NCI-H1105 treated with DMSO at 0.1 percent for 48 hours (cell line): ENCODE measurements at places on chromosomes 7 and 10.

DNA sequence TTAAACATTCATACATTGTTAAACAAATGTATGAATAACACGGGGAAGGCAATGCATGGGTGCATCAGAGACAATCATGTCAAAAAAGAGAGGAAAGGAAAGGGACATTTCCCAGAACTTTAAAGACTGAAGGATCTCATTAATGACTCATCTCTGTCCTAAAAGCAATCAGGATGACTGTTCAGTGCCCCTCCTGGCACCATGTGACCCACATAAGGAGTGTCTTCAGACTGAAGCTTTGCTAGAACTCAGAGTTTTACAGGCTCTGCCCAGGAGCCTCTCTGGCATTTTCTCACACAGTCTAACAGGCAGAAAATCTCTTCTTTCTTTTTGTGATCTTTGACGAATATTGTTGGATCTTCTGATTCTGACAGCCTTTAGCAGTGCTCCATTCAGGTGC lies 315.3 kb downstream of the OTUD1 start:
- no peak for DNase-seq

GRCh38 chr7:45919231-45919784 lies 1.8 kb downstream of the IGFBP3 start:
- no peak for DNase-seq

- no peak for DNase-seq
Observed at GRCh38 chr10:62861507-62861906, 45.3 kb upstream of the EGR2 start.

DNA sequence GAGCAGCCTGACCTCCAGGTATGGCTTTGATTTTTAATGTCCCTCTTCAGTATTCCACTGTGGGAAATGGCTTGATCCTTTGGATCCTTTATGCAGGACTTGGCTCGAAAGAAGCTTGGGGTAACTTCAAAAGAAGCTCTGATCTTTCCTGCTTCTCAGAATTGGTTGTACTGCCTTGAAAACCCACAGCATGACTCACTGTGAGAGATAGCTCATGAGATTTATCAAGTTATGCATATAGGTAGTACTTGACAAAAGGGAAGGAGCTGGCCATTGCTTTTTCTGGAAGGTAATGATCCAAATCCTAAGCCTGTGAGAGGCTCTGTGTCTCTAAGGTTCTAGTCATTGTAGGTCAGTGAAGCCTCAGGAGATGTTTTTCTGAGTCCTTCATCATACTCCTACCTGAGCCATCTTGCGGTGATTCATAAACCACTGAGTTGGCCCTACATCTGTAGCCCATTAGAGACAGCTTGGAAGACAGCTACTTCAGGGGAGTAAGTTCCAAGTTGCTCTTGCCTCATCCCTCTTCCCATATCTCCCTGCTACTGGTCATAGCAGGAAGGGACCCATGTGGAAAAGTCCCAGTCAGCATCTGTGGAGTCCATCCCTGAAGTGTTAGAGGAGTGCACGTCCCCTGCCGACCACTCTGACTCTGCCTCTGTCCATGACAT lies 36.7 kb upstream of the NFKB2 start:
- DNase-seq, result no peak

GRCh38 chr7:98357751-98358161 lies 43.1 kb downstream of the BAIAP2L1 start:
- no peak for DNase-seq

DNA sequence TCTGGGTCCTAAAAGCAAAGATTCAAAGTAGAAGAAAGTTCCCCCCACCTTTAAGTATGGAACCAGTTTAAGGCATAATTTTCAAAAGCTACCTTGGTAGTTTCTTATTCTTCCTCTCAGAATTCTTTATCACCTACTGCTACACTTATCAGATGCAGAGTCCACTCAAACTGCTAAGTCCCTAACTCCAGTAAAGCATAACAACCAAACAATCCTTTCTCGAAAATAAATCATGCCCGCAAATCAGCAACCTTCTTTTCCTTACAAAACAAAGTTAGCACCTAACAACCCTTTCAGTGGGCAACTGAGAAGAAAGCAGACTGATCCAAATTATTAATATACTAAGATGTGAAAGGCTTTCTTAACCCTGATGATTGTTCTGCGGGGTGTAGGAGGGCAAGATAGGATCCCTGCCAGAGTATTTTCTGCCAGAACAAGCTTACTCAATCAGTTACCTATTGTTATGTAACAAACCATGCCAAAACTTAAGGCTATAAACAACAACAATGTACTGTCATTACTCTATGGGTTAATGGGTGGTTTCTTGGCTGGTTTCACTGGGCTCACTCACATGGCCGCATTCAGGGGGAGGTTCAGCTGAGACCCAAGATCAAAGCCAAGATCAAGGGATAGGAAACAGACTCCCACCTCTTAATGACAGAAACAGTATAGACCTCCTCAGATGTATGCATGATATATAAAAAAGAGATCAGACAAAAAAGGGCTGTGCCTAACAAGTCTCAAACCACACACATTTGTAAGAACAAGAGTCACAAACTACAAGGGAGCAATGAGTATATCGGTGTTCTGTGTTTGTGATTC lies 42.0 kb downstream of the CCDC6 start:
- no peak for DNase-seq

DNA sequence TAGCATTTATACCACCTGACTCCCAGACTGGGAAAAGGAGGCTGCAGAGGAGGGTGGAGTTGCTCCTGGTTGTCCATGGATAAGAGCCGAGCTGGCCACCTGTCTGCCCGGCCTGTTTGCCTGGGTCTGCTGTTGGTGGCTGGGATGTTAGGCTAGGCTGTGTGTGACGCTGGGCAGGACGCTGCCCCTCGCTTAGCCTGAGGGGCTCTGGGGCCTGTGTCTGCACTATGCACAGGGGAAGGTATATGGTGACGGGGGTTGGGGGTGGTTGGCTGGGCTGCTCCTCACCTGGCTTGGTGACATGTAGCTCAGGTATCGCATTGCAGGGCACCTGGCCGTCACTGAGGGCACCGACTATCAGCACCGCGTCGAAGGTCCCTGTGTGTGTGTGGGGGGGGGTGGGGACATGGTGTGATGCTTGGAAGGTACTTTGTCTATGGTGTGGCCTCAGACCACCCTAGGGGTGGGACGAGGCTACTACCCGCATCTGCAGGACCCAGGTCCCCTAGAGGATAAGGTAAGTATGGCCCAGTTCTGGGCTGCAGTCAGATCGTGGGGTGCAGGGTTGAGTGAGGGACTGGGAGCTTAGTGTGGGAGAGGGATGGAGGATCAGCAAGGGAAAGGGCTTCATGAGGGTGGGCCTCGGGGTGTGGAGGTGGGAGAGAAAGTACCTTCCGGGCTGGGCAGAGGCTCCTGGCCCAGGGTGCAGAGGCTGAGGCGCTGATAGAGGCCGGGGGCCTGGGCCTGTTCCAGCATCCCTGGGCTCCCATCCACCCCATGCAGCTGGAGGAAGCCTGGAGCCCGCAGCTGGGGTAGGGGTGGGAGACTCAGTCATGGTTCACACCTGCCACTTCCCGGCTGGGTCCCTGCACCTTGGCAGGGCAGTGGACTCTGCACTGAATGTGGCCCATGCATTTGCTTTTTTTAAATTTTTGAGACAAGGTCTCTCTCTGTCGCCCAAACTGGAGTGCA lies 2.3 kb downstream of the METTL27 start:
- no peak for DNase-seq

DNA sequence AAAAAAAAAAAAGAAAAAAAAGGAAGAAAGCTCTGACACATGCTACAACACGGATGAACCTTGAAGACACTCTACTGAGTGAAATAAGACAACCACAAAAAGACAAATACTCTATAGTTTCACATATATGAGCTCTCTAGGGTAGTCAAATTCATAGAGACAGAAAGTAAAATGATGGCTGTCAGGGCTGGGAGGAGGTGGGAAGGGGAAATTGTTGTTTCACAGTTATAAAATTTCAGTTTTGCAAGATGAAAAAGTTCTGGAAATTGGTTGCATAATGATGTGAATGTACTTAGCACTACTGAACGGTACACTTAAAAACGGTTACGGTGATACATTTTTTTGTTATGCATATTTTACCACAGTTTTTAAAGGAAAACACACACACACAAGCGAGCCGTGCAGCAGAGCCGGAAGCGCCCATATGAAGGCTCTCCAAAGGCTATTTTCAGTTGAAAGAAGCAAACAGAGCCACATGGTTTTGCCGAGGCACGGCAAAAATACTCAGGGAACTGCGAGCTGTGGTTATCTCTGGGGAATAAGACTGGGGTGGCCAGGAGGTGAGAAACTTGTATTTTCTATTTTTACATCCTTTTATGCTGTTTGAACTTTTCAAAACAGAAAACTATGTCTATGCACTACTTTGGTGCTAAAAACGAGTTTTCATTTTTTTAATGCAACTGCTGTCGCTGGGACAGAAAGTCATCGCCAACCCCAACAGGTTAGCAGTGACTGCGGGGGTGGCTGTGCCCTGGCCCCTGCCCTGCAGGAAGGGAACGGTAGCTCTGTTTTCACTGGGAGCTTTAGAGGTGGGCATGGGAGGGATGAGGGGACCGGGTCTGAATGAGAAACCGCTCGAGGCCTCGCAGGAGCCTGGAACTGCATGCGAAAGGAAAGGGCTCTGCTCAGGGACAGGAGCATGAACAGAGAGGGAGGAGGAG lies 132.9 kb downstream of the OAT start:
- DNase-seq, result no peak

DNA sequence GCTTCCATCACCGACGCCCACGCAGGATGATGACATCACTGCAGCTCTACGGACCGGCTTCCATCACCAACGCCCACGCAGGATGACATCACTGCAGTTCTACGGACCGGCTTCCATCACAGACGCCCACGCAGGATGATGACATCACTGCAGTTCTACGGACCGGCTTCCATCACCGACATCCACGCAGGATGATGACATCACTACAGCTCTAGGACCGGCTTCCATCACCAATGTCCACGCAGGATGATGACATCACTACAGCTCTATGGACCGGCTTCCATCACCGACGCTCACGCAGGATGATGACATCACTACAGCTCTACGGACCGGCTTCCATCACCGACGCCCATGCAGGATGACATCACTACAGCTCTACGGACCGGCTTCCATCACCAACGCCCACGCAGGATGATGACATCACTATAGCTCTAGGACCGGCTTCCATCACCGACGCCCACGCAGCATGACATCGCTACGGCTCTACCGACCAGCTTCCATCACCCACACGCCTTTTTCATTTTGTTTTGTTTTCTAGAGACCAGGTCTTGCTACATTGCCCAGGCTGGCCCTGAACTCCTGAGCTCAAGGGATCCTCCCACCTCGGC lies 29.5 kb downstream of the GPER1 start:
- no peak for DNase-seq

DNA sequence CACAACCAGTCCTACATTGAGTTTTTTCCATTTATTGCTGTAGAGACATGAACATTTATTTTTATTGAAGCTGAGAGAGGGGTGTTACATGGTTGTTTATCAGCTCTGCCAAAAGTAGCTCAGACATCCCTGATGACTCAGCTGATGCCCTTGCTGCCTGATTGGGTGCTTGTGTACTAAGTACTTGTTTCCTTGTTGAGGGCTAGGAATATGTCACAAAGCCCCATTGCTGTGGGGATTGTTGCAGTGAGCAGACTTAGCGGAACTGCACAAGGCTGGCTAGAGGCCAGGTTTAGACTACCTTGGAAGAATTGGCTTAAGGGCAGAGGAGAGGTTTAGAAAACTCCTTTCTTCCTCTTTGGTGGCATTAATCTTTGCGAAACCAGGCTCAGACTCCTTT lies 110.6 kb downstream of the AUTS2 start:
- DNase-seq, result peak; percentile 47

- peak; percentile 78 for DNase-seq
Observed at GRCh38 chr7:145106001-145106400, 270.1 kb upstream of the TPK1 start.

- DNase-seq, result no peak
Observed at GRCh38 chr7:100620804-100621203, 8.5 kb downstream of the MOSPD3 start.

GRCh38 chr10:35412900-35413491 lies 76.7 kb downstream of the CCNY start:
- DNase-seq, result no peak
